ENCODE measurements at places on chromosomes 6 and 20.

DNA sequence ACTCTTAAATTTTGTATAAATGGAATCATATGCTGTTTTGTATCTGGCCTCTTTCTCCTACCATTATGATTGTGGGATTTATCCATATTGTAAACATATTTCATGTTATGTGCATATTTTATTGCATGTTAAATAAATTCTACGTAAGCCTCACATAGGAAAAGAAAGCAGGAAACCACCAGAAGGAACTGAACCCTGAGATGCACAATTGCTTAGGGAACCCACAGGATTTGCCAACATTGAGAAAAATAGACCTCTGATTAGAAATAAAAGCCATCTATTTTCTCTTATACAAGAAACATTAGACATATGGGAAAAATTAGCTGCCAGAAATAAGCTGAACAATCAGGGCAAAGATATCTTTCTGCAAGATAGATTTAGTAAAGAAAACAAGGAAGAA lies 111.2 kb upstream of the CARMIL1 start:
- DNase-seq, result no peak

- no peak for DNase-seq
Observed at GRCh38 chr20:35010405-35011192, 54.9 kb downstream of the MYH7B start.

DNA sequence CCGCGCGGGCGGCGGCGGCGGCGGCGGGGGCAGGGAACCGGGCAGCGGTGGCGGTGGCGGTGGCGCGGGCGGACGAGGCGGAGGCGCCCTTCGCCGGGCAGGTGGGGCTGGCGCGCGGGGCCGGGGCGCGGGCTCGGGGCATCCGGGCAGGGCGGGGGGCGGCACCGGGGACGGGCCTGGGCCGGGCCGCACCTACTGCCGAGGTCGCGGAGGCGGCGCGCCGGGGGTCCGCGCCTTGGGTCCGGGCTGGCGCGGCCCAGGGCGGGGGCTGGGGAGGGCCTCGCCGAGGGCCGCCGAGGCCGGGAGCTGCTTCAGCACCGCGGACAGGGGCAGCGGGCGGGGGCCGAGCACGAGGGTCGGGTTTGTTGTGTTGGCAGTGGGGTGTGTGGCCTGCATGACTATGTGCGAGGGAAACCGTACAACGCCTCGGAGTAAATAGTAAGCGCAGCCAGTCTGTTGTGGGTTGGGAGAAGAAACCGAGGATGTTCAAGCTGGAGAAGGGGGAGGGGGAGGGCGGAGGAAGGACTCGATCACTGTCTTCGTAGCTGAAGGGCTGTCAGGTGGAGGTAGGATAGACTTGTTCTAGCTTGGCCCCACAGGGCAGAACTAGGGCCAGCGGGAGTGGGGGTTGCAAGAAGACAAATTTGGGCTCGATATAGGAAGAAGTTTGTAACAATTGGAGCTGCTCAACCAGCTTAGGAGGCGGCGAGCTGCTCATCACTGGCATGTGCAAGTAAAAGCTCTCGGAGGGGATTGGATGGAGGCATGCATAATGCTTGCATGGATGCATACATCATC lies 593 bp downstream of the MMP24 start:
- peak; percentile 5 for DNase-seq

DNA sequence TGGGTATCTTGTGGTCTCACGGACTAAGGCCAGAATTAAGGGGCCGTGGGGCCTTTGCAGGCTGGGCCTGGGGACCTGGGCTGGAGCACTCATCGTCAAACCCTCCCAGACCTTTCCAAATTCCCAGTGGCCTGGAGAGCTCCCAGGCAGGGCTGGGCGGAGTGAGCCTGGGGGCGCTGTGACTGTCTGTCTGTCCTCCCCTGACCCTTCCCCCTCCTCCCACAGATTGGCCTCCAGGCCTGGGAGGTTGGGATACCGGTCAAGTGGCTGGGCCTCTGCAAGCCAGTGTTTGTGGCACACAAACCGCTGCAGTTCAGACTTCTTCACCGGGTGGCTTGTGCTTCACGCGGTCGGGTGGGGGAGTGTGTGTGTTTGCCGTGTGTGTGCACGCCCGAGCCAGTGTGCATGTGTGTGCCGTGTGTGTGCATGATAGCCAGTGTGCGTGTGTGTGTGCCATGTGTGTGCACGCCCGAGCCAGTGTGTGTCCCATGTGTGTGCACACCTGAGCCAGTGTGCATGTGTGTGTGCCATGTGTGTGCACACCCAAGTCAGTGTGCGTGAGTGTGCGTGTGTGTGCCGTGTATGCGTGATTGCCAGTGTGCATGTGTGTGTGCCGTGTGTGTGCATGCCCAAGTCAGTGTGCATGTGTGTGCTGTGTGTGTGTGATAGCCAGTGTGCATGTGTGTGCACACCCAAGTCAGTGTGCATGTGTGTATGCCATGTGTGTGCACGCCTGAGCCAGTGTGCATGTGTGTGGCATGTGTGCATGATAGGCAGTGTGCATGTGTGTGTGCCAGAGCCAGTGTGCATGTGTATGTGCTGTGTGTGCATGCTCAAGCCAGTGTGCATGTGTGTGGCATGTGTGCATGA lies 6.3 kb downstream of the RBBP8NL start:
- DNase-seq, result no peak

DNA sequence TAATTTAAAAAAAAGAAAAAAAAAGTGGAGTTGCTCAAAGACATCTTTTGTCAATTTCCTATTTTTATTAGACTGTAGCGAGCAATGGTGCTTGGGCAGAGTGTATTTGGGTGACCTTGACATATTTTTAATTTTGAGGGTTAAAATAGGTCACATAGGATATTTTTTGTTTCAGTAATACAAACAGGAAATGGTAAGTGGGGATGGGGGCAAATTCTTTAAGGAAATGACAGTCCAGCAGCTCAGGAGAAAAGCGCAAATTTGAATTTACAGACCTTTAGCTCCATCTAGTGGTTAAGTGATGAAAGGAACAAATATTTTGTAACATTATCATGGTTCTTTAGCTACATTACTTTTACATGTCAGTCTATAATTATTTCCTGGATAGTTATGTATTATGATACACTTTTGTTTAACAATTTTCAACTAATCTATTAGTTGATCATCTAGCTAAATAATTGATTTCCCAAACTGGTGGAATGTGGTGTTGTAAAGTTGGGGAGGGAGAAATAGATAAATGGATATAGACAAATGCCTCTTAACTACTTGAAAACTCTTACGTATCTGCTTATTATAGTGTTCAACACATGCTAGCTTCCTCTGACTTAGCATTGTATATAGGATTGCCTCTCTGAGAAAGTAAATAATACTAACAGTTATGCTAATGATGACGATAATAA lies 10.0 kb downstream of the CITED2 start:
- DNase-seq, result no peak

DNA sequence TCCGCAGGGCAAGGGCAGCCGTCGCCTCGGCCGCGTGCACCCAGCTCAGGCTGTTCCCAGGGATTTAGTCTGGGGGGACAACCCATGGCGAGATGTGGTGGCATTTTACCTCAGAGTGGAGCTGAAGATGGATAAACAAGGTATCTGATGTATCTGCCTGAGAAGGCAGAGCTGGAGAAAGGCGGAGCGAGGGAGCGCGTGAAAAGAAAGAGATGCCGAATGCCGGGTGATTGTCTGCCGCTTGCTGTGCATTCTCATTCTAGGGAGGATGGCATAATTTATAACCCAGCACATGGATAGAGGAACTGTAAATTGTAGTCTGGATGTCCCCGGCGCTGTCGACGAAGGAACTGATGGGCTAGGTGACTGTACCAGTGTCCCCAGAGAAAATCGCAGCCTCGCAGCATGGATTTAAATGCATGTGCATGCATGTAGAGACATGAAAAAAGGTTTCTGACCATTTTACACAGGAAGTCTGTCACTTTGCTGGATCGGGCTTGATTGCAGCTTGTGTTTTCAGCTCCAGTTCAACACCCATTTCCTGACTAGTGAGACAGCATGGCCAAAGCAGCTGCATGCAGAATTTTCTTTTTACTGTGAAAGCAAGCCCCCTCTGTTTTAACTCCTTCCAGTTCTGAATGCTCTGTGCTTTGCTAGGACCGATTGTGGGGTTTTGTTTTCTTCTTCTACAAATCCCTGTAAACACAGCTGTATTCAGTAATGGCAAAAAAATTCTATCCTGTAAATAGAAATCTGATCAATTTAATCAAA lies 149.7 kb downstream of the PRL start:
- DNase-seq, result no peak

DNA sequence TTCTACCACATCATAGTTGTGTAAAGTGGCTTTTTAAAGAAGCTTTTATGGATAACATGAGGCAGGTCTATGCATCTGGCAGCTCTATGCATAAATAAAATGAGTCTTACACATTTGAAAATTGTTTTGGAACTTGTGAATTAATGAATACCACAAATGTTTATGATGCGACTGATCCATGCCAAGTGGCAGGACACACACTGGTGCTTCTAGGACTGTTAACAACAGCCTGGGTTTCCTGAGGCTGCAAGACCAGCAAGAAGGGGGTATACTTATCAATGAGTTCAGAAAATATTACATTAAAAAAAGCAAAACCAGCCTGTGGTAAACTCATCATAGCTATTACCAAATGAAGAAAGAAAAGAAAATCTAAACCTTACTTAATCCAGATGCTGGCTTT lies 212.9 kb upstream of the PDE10A start:
- DNase-seq, result no peak

DNA sequence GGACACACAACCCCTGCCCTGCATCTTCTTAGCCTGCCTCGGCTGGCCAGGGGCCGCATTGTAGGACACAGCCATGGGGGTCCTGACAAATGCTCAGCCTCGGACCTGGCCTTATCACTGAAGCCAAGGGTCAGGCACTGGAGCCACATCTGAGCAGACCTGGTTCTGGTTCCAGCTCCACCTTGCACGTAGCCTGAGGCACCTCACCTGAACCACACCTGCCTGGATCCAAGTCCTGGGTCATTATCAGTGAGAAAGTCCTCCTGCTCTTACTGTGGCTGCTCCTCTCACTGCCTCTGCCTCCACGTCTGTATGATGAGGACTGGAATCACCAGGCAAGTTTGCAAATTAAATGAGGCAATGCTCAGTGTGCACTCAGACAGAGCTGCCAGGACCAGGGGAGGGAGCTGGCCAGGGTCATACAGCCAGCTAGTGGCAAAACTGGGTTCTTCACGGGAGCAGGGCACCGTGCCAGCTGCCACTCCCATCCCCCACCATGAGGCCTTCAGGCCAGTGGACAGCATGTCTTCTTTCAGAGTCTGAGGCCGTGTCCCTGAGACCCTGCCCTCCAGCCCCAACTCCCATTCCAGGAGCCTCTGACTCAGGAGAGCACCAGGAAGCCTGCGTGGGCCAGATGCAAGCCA lies 40.2 kb downstream of the MRPL14 start:
- no peak for DNase-seq

- DNase-seq, result no peak
Observed at GRCh38 chr20:22682381-22682780, 98.0 kb upstream of the FOXA2 start.

DNA sequence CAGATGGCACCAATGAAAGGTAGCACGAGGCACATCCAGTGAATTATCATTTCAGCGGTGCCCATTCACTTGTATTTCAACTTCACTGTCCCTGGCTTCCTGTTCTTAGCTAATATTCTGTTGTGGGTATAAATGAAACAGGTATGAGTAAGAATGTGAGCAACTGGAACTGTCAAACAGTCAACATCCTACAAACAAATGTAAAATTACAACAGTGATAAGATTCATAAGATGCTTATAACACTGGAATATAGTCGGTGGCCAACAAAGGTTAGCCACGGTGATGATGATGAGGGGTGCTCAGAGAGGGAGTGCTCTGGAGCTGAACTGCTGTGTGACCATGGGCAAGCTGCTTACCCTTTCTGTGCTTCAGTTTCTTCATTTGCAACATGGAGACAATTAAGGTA lies 74.9 kb upstream of the TOX2 start:
- DNase-seq, result no peak

DNA sequence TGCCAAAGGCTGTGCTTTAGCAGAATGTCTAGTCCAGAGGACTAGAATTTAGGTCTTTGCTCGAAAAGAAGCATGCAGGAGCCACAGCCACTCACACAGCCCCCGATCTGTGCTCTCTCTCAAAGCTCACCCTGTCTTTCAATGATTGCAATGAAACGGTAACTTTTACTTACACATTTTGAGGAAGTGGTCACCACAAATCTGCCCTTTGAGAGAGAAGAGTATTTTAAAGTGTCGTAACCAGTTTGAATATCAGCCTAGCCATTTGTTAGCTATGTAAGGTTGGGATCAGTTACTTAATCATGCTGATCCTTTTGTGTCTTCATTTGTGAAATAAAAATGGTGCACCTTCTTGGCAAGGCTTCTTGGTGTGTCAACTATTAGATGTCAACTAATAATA lies 209.0 kb downstream of the TFAP2A start:
- DNase-seq, result no peak

DNA sequence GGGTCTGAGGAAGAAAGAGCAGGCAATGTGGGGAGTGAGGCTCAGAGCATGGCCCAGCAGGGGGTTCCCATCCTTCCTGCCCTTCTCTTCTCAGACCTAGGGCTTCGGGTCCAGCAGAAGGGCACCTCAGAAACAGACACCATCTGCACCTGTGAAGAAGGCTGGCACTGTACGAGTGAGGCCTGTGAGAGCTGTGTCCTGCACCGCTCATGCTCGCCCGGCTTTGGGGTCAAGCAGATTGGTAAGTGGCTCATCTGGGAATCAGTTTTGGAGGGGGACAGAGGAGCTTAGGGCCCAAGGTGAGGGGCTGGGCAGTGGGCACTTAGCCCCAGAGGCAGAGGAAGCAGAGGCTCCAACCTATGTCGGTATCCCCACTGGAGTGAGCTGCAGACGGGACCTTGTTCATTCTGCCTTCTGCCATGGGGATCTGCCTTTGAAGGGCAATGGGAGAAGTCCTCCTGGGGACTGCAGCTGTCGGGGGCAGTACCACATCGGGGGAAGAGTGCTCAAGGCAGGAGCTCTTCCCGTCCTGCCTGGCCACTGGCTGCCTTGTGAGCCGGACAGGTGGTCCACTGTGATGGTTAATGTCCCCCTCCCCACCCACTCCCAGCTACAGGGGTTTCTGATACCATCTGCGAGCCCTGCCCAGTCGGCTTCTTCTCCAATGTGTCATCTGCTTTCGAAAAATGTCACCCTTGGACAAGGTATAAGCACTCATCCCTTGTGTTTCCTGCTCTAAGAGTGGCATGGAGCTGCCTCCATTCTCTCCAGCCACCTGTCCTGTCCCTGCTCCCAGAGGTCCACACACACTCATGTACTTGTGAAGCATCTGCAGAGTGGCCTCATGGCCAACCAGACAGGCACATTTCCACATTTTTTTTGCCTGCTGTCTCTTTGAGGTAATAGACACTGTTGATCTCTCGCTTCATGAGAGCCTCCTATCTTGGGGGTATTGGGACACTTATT lies 4.7 kb downstream of the CD40 start:
- DNase-seq, result no peak
